Activated T-cell treated with anti-CD3 and anti-CD28 coated beads, Interleukin-2, amount 50 U/mL, for 72 hours (primary cell): ENCODE measurements at places on chromosomes 13 and 19. TPM values are rescaled to one million over a fixed set of nuclear protein-coding genes. Genes with fewer than 3 reads are reported as not detected.

DCLK1 gene
- not detected for total RNA-seq

COMMD6 gene
- total RNA-seq: 128 TPM

DNA sequence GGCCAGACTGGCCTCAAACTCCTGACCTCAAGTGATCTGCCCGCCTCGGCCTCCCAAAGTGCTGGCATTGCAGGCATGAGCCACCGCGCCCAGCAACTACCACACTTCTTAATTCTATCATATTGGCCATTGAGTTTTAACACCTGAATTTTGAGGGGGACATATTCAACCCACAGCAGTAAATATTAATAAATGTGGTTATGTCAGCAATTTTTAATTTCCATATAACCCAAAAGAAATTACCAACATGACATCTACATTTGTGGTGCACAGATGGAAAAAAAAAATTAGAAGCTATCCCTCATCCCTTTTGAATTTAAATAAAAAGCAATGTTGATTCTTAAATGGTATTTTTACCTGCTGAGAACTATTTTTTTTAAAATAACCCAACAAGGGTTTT lies 88.7 kb downstream of the SLITRK6 start:
- no peak for DNase-seq
- H3K27me3 ChIP-seq: no peaks in the 10 kb centered on the region
- H3K4me3 ChIP-seq: no peak overlapping the region

SLC6A16 gene
- 3.0 TPM for total RNA-seq

DNA sequence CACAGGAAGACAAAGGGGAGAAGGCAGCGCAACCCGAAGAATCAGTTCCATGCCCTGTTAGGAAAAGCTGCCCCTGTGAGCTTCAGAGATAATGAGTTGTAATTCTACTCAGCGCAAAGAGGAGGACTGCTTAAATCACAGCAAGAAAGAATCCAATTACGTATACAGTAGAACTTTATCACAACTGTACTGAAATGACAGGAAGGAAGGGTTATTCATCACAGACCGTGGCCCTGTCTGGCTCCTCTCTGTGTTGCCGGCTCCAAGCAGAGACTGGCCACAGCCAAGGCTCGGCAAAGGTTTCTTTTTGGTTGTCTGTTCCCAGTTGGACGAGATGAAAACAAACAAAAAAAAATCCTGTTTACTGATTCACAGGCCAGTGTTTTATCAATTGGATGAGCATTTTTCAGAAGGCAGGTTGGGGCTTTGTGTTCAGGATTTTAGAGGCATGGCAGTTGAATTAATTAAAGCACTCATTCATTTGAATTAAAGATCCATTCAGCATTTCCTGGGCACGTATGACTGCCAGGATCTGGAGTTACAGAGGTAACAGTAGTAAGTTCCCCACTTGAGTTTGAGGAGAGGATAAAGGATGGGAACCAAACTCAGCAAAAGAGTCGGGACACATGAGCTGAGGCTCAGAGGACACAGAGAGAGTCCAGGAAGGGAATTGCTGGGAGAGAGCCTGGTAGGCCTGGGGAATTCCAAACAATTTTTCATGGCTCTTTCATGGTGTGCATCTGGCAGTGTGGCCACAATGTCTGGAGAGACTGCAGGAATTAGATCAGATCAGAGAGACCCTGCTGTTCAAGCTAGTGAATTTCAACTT lies 341.0 kb downstream of the DNAJC15 start:
- no peaks in the 10 kb centered on the region for H3K27me3 ChIP-seq
- H3K4me1 ChIP-seq: peaks cover 18% of the 10 kb centered on the region
- H3K4me3 ChIP-seq: no peak overlapping the region
- H3K27ac ChIP-seq: no peak overlapping the region
- no peak for DNase-seq

- peaks cover 5% of the 10 kb centered on the region for H3K4me1 ChIP-seq
- H3K4me3 ChIP-seq: no peak overlapping the region
- H3K36me3 ChIP-seq: no peaks in the 10 kb centered on the region
These were observed 26.4 kb downstream of the B3GLCT start for GRCh38 chr13:31225998-31226675.

ZNF382 gene
- 23.1 TPM for total RNA-seq

GRCh38 chr19:40341601-40342482 lies 6.4 kb downstream of the C19orf47 start:
- DNase-seq: no peak
- H3K4me1 ChIP-seq: peaks cover 10% of the 10 kb centered on the region
- no peak overlapping the region for H3K4me3 ChIP-seq
- no peaks in the 10 kb centered on the region for H3K27me3 ChIP-seq
- H3K36me3 ChIP-seq: peaks cover 2% of the 10 kb centered on the region
